ENCODE measurements at places on chromosomes 11 and 22. TPM values are rescaled to one million over a fixed set of nuclear protein-coding genes. Genes with fewer than 3 reads are reported as not detected.

Gene MPPED2
- total RNA-seq, result 18.7 TPM

Gene RFPL3
- not detected for total RNA-seq

Gene P2RY6
- total RNA-seq, result not detected

Gene LINC01488
- not detected for total RNA-seq

Gene GCAT
- total RNA-seq, result 22.8 TPM
